ENCODE measurements at places on chromosomes 16 and 17. TPM values are rescaled to one million over a fixed set of nuclear protein-coding genes. Genes with fewer than 3 reads are reported as not detected.
A peak's percentile ranks its signal among the peaks of the same experiment; 100 is the strongest.

Gene MYH2
- not detected for total RNA-seq

DNA sequence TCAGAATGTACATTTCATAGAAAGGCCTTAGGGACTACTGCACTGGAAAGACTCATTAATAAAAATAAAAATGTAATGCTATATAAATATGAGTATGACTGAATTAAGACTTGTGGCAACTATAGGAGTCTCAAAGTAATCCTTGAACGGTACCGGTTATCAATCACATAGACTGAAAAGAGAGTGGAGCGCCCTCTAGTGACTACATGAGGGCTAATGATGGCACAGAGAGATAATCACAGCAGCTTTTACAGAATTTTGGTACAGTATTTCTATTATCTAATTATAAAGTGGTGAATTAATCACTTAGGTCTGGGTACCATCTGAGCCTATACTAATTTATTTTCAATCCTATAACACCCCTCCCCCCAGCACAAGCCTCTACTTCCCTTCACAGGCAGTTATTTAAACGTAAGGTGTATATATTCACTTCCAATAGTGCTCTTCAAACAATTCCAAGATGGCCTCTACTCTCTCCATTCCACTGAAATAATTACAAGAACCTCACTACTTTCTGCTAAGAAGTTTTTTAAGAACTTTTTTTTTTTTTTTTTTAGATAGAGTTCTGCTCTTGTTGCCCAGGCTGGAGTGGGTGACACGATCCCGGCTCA is 40.7 kb upstream of the ANKFY1 start:
- DNase-seq, result no peak
- no peak overlapping the region for H3K4me3 ChIP-seq
- no peaks in the 10 kb centered on the region for H3K27me3 ChIP-seq
- no peak overlapping the region for H3K27ac ChIP-seq

Gene HEXD
- 20.3 TPM for total RNA-seq

GRCh38 chr17:72937707-72938106 is 154.8 kb downstream of the SLC39A11 start:
- no peaks in the 10 kb centered on the region for H3K27me3 ChIP-seq
- no peaks in the 10 kb centered on the region for H3K4me1 ChIP-seq
- H3K4me3 ChIP-seq, result no peak overlapping the region
- no peak for DNase-seq

- H3K27me3 ChIP-seq, result no peaks in the 10 kb centered on the region
- no peak overlapping the region for H3K27ac ChIP-seq
- peaks cover 16% of the 10 kb centered on the region for H3K4me1 ChIP-seq
- peaks cover 28% of the 10 kb centered on the region for H3K36me3 ChIP-seq
- DNase-seq, result no peak
Measured at GRCh38 chr17:47298712-47299111, 25.0 kb upstream of the EFCAB13 start.

Gene SLC5A11
- total RNA-seq, result not detected

GRCh38 chr17:55444471-55445441 is 23.1 kb upstream of the MMD start:
- no peak overlapping the region for H3K27ac ChIP-seq
- no peak overlapping the region for H3K4me3 ChIP-seq
- no peaks in the 10 kb centered on the region for H3K36me3 ChIP-seq
- H3K27me3 ChIP-seq, result no peaks in the 10 kb centered on the region
- no peak for DNase-seq

Gene CSF3
- total RNA-seq, result not detected

- no peaks in the 10 kb centered on the region for H3K27me3 ChIP-seq
- peak; percentile 13 for DNase-seq
- H3K4me1 ChIP-seq, result no peaks in the 10 kb centered on the region
- H3K4me3 ChIP-seq, result no peak overlapping the region
- H3K36me3 ChIP-seq, result no peaks in the 10 kb centered on the region
Measured at GRCh38 chr17:51869387-51869786, 289.1 kb downstream of the CA10 start.

DNA sequence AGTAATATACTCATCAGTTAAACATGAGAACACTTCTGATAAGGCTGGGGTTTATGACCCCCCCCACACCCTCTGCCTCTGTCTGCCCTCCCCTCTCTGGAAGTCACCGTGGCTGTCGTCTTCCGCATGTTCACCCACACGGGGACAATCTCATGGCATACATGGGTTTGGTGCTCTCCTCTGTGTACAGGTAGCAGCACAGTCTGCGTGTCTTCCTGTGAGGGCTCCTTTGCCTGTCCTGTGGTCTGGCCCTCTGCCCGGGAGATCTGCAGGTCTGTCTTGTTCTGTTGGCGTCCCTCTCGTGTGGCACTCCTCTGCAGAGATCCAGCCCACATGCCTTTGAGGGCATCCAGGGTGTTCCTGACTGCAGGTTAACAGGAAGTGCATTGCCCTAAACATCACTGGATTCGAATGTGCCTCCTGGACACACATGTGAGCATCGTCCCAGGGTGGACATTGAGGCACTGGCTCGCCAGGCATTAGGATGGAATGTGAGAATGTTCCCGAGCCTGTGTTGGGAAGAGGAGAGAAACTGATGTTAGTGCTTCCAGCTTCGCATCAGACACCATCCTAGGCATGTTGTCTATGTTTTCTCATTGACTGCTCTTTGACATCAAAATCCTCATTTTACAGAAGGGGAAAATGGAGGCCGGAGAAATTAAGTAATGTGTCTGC is 54.5 kb downstream of the NKD1 start:
- H3K4me3 ChIP-seq, result no peak overlapping the region
- no peak overlapping the region for H3K27ac ChIP-seq
- DNase-seq, result peak; percentile 77
- H3K4me1 ChIP-seq, result no peaks in the 10 kb centered on the region
- H3K27me3 ChIP-seq, result no peaks in the 10 kb centered on the region

Gene WNT9B
- 0.36 TPM for total RNA-seq

- H3K36me3 ChIP-seq, result no peaks in the 10 kb centered on the region
- peak; percentile 87 for DNase-seq
- peaks cover 8% of the 10 kb centered on the region for H3K27me3 ChIP-seq
Measured at GRCh38 chr17:1997927-1998742, 27.0 kb downstream of the RTN4RL1 start.

DNA sequence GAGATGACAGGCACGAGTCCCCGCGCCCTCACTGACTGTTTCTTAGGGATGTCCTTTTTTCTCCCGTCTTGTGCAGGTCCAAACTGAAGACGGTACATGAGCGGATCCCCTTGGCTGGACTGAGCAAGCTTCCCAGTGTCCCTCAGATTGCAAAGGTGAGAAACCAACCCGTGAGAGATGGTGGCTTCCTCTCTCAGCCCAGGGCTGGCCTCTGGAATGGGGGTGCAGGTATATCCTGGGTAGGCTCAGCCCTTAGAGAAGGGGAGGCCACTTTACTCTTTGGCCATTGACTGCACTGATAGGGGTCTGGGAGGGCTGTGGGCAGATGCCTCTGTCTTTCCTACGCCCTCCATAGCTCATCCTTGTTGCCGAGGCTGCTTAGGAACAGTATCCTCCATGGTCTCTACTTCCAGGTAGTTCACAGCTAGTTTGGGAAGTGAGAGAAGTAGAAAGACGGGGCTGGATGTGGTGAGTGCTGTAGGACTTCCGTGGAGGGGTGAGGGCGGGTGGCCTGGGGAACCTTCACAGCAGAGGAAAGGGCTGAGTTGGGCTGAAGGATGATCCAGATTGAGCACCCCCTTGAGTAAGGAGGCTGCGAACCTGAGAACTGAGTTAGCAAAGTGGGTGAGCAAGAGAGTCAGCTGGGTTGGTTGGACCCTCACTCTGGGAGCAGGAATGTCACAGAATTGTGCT is 83.0 kb downstream of the OR1D5 start:
- peaks cover 1% of the 10 kb centered on the region for H3K36me3 ChIP-seq
- no peak overlapping the region for H3K27ac ChIP-seq
- no peak for DNase-seq
- peaks cover 19% of the 10 kb centered on the region for H3K4me1 ChIP-seq

GRCh38 chr17:3603119-3603869 is 5.9 kb downstream of the TRPV1 start:
- peaks cover 4% of the 10 kb centered on the region for H3K4me1 ChIP-seq
- peaks cover 5% of the 10 kb centered on the region for H3K36me3 ChIP-seq
- DNase-seq, result peak; percentile 89
- H3K27ac ChIP-seq, result no peak overlapping the region
- no peak overlapping the region for H3K4me3 ChIP-seq
- H3K27me3 ChIP-seq, result no peaks in the 10 kb centered on the region

DNA sequence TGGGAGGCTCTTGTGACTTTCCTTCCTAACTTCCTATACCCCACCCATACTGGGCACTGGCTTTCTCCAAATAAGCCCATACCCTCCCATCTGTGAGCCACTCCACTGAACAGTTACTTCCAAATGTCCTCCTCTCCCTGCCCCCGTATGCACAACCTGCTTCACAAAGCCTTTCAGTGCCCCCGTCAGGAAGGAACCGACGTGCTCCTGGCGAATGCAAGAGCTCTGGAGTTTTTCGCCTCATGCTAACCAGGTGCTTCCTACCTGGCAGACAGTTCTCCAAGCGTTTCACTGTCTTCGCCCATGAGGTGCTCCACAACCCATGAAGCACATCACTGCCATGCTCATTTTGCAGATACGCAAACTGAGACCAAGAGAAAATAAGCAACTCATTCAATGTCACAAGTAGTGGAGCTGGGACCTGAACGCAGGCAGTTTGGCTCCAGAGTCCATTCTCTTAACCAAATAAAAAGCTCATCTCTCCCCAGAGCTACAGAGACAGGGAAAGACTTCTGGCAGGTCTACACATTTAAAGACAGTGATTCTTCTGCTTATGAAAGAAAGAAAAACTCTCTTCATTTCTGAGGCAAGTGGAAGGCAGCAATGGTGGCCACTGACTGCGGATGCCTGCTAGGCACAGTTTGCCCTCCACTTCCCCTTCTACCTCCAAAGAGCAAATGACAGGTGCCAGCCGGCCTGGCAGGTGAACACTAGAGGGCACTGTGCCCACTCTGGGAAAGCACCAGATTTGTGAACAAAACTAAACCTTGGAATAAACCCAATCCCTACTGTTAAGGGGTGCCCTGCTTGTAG is 23.8 kb downstream of the SPHK1 start:
- peaks cover 9% of the 10 kb centered on the region for H3K4me1 ChIP-seq
- peaks cover 19% of the 10 kb centered on the region for H3K36me3 ChIP-seq
- no peaks in the 10 kb centered on the region for H3K27me3 ChIP-seq
- DNase-seq, result peak; percentile 94
- no peak overlapping the region for H3K27ac ChIP-seq

DNA sequence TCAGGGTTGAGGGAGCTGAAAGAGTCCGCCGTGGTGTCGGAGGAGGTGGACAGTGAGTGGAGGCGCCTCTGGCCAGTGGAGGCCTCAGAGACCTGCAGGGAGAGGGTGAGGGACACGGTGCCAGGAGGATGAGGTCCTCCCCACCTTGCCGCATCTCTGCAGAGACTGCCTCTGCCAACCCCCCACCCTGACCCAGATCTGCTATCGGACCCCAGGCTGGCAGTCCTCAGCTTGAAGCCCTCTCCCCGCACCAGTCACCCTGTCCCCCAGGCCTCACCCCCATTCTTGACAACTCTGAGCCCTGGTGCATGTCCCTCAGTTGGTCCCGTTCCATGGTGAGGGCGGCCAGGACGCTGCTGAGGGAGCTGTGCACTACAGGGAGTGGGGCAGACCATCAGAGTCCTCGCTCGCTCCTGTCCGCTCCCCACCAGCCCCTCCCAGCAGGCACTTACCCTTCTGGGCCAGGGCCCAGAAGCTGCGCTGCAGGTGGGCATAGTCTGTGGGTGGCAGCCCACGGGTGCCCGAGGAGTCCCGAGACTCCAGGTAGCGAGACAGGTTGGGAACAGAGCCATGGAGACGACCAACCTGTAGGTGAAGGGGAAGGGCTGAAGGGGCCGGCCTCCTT is 5.4 kb downstream of the OSBPL7 start:
- peaks cover 6% of the 10 kb centered on the region for H3K4me1 ChIP-seq
- no peak overlapping the region for H3K27ac ChIP-seq
- no peak overlapping the region for H3K4me3 ChIP-seq
- peaks cover 7% of the 10 kb centered on the region for H3K36me3 ChIP-seq
- peak; percentile 72 for DNase-seq

DNA sequence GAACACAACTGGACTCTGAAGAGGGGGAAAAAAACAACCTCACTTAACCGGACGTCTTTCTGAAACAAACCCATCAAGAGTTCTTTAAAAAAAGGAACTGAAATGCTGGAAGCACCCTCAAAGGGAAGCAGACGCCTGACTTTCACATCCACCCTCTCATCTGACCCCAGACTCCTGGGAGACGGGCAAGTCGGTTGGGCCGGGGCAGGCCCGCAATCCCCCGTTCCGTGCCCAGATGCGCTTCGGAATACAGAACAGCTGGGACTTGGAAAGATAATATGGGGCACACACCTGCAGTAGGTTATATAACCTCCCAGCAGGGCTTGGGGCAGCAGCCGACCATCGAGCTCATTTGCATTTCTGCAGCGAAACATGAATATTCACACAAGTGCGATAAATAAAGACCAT is 3.7 kb downstream of the ARHGAP27 start:
- peaks cover 44% of the 10 kb centered on the region for H3K27me3 ChIP-seq
- peaks cover 7% of the 10 kb centered on the region for H3K4me1 ChIP-seq
- no peaks in the 10 kb centered on the region for H3K36me3 ChIP-seq
- no peak for DNase-seq
- no peak overlapping the region for H3K27ac ChIP-seq

GRCh38 chr17:74012465-74012864 is 191.0 kb upstream of the RPL38 start:
- H3K4me3 ChIP-seq, result no peak overlapping the region
- H3K27ac ChIP-seq, result no peak overlapping the region
- H3K27me3 ChIP-seq, result no peaks in the 10 kb centered on the region
- DNase-seq, result no peak
- H3K4me1 ChIP-seq, result no peaks in the 10 kb centered on the region

DNA sequence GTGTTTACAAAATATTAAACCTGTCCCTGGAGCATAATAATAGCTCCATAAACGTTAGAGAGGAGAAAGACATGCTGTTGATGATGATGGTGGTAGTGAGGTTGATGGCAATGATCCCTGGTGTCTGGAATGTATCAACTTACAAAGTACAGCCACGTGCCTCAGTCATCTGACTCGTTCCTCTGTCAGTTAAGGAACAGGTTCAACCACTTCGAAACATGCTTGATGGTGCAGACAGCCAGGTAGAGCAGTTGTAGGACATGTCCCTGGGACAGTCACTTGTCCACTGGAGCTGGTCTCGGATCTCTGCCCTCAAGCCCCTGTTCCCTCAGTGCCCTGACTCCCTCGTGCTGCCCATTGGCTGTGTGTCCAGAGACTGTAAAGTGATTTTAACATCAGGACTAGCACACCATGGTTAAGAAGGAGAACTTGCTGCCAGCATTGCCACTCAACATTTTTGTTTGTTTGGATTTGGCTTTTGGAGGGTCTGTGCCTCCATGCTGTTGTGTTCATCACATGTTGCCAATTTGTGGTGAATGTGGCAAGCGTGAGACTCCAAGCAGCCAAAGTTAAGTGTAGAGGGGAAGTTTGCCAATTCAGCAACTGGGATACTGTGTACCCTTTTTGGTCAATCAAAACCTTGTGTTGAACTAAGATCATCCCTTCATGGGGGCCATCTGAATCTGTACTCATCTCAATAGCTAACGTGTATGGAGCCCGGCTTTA is 16.3 kb upstream of the SALL1 start:
- no peak for DNase-seq
- H3K36me3 ChIP-seq, result no peaks in the 10 kb centered on the region
- no peaks in the 10 kb centered on the region for H3K27me3 ChIP-seq
- H3K27ac ChIP-seq, result no peak overlapping the region

Gene OTOP3
- total RNA-seq, result not detected

Gene SLC52A1
- total RNA-seq, result not detected

- H3K27ac ChIP-seq, result no peak overlapping the region
- H3K27me3 ChIP-seq, result no peaks in the 10 kb centered on the region
- no peak overlapping the region for H3K4me3 ChIP-seq
- DNase-seq, result peak; percentile 21
Measured at GRCh38 chr17:4394208-4395110, 28.0 kb upstream of the UBE2G1 start.

All from osteoblast (primary cell).